ENCODE measurements at places on chromosomes 1 and 21.

DNA sequence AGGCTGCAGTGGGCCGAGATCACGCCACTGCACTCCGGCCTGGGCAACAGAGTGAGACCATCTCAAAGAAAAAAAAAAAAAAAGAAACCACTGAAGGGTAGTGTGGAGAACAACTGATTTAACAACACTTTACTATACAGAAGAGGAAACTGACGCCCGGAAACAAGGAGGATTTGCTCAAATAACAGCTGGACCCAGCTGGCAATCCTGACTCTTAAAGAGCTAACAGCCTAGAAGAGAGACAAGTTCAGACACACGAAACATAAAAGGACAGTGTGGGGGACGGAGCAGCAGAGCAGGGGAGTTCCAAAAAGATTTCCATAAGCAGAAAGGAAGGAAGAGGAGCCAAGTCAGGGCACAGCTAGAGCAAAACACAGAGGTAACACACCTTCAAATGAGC is 4.4 kb downstream of the ECHDC2 start:
- no peaks in the 10 kb centered on the region for H3K27me3 ChIP-seq
- peaks cover 92% of the 10 kb centered on the region for H3K4me1 ChIP-seq
- H3K4me3 ChIP-seq: no peak overlapping the region
- H3K36me3 ChIP-seq: no peaks in the 10 kb centered on the region
- no peak for DNase-seq
- peak overlapping the region; percentile 31 for H3K27ac ChIP-seq

DNA sequence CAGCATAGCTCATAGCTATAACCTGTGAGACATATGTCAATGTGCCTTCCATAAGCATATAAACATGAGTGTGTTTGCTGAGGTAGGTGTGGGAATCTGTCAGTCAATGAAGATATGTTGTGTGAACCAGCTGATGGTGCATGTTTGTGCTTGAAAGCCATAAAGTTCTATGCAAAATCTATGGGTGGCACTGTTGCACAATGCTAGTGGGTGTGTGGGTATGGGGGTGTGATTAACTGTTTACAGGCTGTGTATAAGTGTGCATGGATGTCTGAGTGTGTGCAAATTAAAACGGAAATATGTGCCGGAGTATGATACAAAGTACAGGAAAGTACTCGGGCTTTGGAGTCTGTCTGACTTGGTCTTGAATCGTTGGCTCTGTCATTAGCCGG is 1.0 kb upstream of the ATP2B4 start:
- no peak for DNase-seq
- peaks cover 61% of the 10 kb centered on the region for H3K4me1 ChIP-seq
- no peaks in the 10 kb centered on the region for H3K36me3 ChIP-seq
- peak overlapping the region; percentile 92 for H3K27ac ChIP-seq

DNA sequence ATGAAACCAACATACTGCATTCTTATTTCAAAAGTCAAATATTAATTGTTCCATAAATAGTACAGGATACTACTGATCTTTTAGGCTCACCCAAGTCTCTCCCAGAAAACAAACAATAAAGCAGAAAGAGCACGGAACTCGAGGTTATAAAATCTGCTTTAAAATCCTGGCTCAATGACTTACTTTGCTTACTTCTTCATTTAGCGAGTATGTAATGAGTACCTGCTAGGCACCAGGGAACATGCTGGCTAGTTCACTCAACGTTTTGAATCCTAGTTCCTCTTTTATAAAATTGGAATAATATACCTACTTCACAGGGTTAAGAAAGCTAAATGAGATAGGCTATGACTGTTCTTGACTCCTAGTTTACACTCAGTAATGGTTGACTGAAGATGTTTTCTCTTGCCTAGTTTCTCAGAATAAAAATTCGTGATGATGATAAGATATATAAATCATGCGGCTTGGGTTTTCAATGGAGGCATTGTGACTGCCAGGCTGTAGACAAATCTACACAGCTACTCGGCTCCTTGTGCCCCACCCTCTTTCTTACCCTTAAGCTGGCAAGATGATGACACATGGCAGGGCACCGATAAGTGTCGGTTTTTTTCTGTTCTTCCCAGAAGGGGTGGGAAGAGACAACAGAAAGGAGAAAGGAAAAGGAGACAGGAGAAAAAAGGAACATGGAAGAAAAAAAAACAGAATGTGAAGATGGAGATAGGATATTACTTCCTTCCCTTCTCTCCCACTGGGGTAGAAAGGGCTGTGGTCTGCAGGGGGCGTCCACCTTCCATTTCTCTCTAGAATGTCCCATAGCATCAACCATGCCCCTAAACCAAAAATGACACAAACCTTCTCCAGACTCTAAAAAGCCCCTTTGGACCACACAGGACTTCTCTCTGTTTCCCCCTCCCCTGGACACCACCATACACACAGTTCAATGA is 507.1 kb downstream of the SMYD3 start:
- H3K4me3 ChIP-seq: no peak overlapping the region
- no peaks in the 10 kb centered on the region for H3K36me3 ChIP-seq
- no peaks in the 10 kb centered on the region for H3K27me3 ChIP-seq

GRCh38 chr1:59705466-59706302 is 109.1 kb upstream of the HOOK1 start:
- no peak overlapping the region for H3K27ac ChIP-seq
- H3K36me3 ChIP-seq: no peaks in the 10 kb centered on the region
- DNase-seq: no peak
- peaks cover 35% of the 10 kb centered on the region for H3K4me1 ChIP-seq
- H3K27me3 ChIP-seq: no peaks in the 10 kb centered on the region
- H3K4me3 ChIP-seq: no peak overlapping the region

DNA sequence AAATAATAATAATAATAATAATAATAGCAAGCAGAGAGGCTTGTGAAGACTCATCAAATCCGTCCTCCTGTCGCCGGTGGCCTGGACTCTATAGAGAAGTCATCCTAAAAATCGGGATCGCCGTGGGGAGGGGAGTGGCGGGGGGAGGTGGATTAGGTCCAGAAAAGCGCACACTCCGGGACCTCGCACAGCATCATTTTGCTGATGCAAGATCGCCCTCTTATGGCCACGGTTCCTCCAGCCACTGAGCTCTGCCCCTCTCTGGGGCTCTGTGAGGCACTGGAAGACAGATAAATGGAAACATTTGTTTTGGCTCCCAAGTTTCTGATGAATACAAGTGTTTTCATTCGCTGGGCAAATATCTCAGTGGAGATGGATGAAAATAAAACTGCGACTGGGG is 612.0 kb downstream of the MATN1 start:
- peaks cover 70% of the 10 kb centered on the region for H3K27me3 ChIP-seq
- H3K4me3 ChIP-seq: no peak overlapping the region
- H3K27ac ChIP-seq: no peak overlapping the region
- no peaks in the 10 kb centered on the region for H3K36me3 ChIP-seq
- no peaks in the 10 kb centered on the region for H3K4me1 ChIP-seq
